ENCODE measurements at places on chromosomes 12 and 14.
A peak's percentile ranks its signal among the peaks of the same experiment; 100 is the strongest.

- H3K27ac ChIP-seq, result no peak overlapping the region
- no peaks in the 10 kb centered on the region for H3K27me3 ChIP-seq
- no peak overlapping the region for H3K4me3 ChIP-seq
- peak; percentile 10 for DNase-seq
- peaks cover 11% of the 10 kb centered on the region for H3K4me1 ChIP-seq
- H3K36me3 ChIP-seq, result no peaks in the 10 kb centered on the region
These were observed 13.9 kb downstream of the CKB start for GRCh38 chr14:103508521-103509329.

- H3K27me3 ChIP-seq, result no peaks in the 10 kb centered on the region
- no peak overlapping the region for H3K27ac ChIP-seq
- H3K4me1 ChIP-seq, result no peaks in the 10 kb centered on the region
- no peak overlapping the region for H3K4me3 ChIP-seq
These were observed 42.0 kb downstream of the GPHB5 start for GRCh38 chr14:63276492-63277342.

- peaks cover 10% of the 10 kb centered on the region for H3K4me1 ChIP-seq
- no peaks in the 10 kb centered on the region for H3K36me3 ChIP-seq
- peak overlapping the region; percentile 58 for H3K27ac ChIP-seq
- peak overlapping the region; percentile 67 for H3K4me3 ChIP-seq
These were observed 599 bp downstream of the PAPLN start for GRCh38 chr14:73237786-73238423.

GRCh38 chr12:101858361-101858760 lies 19.0 kb upstream of the DRAM1 start:
- DNase-seq, result no peak
- H3K27me3 ChIP-seq, result no peaks in the 10 kb centered on the region
- H3K4me1 ChIP-seq, result no peaks in the 10 kb centered on the region
- no peak overlapping the region for H3K27ac ChIP-seq
- H3K36me3 ChIP-seq, result no peaks in the 10 kb centered on the region

DNA sequence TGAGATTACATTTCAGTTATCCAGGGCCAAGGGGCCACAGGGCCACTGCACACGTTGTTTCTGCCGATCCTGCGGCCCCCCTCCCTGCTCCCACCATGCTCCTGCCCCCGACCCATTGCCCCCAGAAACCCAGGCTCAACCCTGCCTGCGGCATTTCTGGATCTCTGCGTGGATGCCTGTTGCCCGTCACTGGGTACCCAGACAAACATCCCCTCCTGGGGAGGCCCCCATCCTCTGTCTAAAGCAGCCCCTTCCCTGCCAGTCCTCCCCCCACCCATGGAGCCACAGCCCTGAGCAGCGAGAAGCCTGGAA lies 326.4 kb upstream of the SFSWAP start:
- H3K27ac ChIP-seq, result no peak overlapping the region
- H3K4me3 ChIP-seq, result no peak overlapping the region
- DNase-seq, result no peak
- H3K36me3 ChIP-seq, result no peaks in the 10 kb centered on the region
- H3K27me3 ChIP-seq, result no peaks in the 10 kb centered on the region
- H3K4me1 ChIP-seq, result no peaks in the 10 kb centered on the region

DNA sequence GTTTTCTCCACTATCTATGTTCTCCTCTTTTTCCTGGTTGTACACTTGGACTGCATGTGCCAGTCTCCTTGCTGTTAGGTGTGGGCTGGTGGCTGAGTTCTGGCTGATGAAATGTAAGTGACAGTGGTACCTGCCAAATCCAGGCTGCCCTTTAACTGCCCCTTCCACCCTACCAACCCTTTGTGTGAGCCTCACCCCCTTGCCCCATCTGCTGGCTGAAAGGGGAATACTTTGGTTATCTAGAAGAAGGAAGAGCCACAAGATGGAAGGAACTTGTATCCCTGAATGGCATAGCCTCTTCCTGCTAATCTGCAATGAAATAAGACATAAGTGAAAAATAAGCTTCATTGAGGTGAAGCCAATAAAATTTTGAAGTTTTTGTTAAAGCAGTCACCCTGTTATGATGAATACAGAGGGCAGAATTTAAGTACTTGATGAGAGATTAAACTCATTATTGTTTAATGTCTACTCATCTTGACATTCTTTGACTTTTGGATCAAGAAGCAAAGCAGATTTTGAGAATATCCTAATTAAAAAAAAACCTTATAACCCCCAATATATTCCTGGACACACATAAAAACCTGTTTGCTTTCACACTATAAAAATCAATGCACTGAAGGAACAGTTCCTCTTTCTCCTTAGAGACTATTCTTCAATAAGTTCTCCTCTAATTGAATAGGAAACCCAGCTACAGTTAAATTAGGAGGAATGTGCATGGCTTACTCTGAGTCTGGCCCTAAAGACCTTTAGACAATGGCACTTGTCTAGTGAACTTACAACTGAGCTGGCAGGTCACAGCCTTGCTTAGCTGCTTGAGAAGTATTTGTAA lies 262.6 kb upstream of the BTG1 start:
- no peaks in the 10 kb centered on the region for H3K36me3 ChIP-seq
- no peak overlapping the region for H3K27ac ChIP-seq
- DNase-seq, result no peak
- no peak overlapping the region for H3K4me3 ChIP-seq

- H3K4me3 ChIP-seq, result peak within 1 kb of the TSS; percentile 71
- H3K36me3 ChIP-seq, result no peaks in the 10 kb centered on the region
- H3K27ac ChIP-seq, result peak within 1 kb of the TSS; percentile 73
- no peak for DNase-seq
These were observed at the start of gene MTA1 for GRCh38 chr14:105419195-105420091. TSS of gene MTA1 (plus strand) at chr14:105419827. CDS start at chr14:105420036, 209 bp downstream.

DNA sequence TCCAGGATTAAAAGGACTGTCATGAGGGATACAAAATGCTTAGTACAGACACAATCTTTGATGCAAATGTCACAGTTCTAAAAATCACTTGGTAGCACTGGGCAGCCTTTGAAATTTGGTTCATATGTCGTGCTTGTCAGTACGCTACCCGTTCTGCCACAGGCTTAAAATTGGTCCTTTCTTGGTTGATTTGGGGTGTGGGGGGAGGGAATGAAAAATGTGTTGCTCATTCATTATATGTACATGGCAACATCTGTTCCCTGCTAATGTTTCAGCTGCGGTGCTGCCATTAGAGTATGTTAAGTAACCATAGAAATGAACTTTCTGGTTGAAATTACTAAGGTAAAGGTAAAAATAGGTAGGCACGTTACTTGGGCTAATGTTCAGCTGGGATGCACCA lies 155.4 kb upstream of the ARHGAP5 start:
- no peaks in the 10 kb centered on the region for H3K36me3 ChIP-seq
- no peak overlapping the region for H3K4me3 ChIP-seq
- no peak overlapping the region for H3K27ac ChIP-seq
- no peak for DNase-seq
- no peaks in the 10 kb centered on the region for H3K4me1 ChIP-seq

- H3K27me3 ChIP-seq, result no peaks in the 10 kb centered on the region
- DNase-seq, result no peak
- no peaks in the 10 kb centered on the region for H3K36me3 ChIP-seq
- no peak overlapping the region for H3K27ac ChIP-seq
- no peak overlapping the region for H3K4me3 ChIP-seq
These were observed 163.3 kb downstream of the PAWR start for GRCh38 chr12:79527473-79527872.

DNA sequence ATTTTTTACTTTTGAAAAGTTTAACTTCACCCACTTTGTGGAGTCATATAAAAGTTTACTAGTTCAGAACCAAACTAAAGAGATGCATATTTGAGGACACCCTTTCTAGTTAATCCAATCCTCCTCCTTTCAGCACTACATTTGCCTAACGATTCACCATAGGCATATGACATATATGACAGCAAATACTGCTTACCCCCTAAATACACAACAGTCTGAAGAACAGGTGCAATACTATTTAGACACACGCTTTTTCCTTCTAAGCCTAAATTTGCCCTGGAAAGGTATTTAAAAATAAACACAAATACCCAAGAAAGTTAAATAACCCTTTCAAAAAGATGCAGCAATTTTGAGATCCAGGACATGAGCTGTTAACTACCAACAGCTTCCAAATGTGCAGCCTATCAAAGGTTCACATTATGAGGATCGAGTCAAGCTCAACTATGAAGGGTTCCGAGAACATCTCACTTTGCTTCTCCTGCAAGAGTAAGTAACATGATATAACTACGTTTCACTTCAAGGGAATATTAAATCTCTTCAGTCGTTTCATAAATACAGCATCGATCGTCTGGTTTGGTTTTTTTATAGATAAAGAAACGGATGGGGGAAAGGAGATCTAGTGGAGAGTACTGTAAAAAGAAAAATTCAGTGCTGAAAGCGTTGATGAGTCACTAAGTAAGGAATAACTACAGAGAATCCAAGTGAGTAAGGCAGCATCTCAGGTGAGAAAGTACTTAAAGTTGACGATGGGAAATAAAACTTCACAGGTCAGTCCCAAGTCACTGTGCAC lies 677 bp upstream of the AP4S1 start:
- H3K27me3 ChIP-seq, result no peaks in the 10 kb centered on the region
- DNase-seq, result no peak
- H3K4me1 ChIP-seq, result peaks cover 3% of the 10 kb centered on the region
- H3K27ac ChIP-seq, result peak overlapping the region; percentile 100
- peak overlapping the region; percentile 95 for H3K4me3 ChIP-seq
- H3K36me3 ChIP-seq, result no peaks in the 10 kb centered on the region

GRCh38 chr12:23831739-23832138 lies 117.7 kb downstream of the SOX5 start:
- no peaks in the 10 kb centered on the region for H3K27me3 ChIP-seq
- H3K4me1 ChIP-seq, result no peaks in the 10 kb centered on the region
- H3K27ac ChIP-seq, result no peak overlapping the region
- H3K36me3 ChIP-seq, result no peaks in the 10 kb centered on the region

DNA sequence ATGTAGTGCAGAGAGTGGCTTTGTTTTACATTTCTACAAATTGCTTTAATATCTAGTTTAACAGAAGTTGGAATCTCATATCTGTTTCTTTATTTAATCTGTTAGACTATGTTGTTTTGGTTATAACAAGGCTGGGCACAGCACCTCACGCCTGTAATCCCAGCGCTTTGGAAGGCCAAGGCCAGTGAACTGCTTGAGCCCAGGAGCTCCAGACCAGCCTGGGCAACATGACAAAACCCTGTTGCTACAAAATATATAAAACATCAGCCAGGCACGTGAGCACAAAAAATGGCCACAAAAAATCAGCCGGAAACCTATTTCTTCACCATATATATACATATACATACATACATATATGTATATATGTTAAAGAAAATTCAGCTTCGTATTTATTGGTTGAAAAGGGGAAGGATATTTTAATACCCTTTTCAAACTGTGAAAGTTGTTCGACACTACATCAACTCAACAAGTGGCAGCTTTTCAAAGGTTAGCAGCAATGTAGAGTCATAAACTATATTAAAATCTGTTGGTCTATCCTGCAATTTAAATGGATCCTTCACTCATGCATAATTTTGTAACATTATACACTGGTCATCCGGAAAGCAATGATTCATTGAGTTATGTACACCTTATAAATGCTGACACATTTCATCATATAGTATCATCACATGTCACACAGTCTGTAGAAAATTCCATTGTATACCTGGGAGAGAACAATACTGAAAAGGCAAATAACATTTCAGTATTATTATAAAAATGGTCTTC lies 7.1 kb downstream of the NR2C1 start:
- H3K4me1 ChIP-seq, result no peaks in the 10 kb centered on the region
- H3K4me3 ChIP-seq, result no peak overlapping the region
- H3K36me3 ChIP-seq, result no peaks in the 10 kb centered on the region
- H3K27ac ChIP-seq, result no peak overlapping the region
- H3K27me3 ChIP-seq, result no peaks in the 10 kb centered on the region

- peaks cover 36% of the 10 kb centered on the region for H3K27me3 ChIP-seq
- no peaks in the 10 kb centered on the region for H3K36me3 ChIP-seq
- no peak for DNase-seq
- H3K4me1 ChIP-seq, result no peaks in the 10 kb centered on the region
These were observed at the start of gene PDZRN4 for GRCh38 chr12:41188058-41188840. TSS of gene PDZRN4 (plus strand) at chr12:41188320.

- H3K27ac ChIP-seq, result no peak overlapping the region
- H3K4me1 ChIP-seq, result no peaks in the 10 kb centered on the region
- no peaks in the 10 kb centered on the region for H3K27me3 ChIP-seq
- no peaks in the 10 kb centered on the region for H3K36me3 ChIP-seq
- no peak for DNase-seq
- H3K4me3 ChIP-seq, result no peak overlapping the region
These were observed 66.0 kb downstream of the NT5DC3 start for GRCh38 chr12:103774977-103775560.

- H3K27me3 ChIP-seq, result no peaks in the 10 kb centered on the region
- H3K36me3 ChIP-seq, result no peaks in the 10 kb centered on the region
- peak overlapping the region; percentile 67 for H3K4me3 ChIP-seq
- peaks cover 10% of the 10 kb centered on the region for H3K4me1 ChIP-seq
These were observed 1.1 kb downstream of the PAPLN start for GRCh38 chr14:73238424-73238852.

DNA sequence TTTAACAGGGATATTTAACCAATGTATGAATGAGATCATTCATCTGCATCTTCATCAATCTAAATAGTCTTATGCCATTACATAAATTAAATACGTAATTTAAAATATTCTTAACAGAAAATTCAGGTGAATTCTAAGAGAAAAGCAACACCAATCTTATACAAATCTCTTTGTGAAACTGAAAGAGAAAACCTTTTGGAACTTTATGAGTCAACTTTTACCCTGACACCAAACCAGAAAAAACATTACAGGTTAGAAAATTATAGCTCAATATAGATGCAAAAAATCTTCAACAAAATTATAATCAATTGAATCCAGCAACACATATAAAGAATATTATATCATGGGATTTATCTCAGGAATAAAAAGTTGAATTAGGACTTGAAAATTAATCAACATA lies 3.4 kb downstream of the GLIPR1L1 start:
- DNase-seq, result no peak
- no peak overlapping the region for H3K4me3 ChIP-seq
- H3K36me3 ChIP-seq, result peaks cover 4% of the 10 kb centered on the region
- H3K27me3 ChIP-seq, result no peaks in the 10 kb centered on the region

GRCh38 chr14:83290447-83290846 lies 1756.8 kb upstream of the SEL1L start:
- no peaks in the 10 kb centered on the region for H3K27me3 ChIP-seq
- DNase-seq, result no peak
- H3K4me3 ChIP-seq, result no peak overlapping the region
- no peaks in the 10 kb centered on the region for H3K4me1 ChIP-seq
- no peaks in the 10 kb centered on the region for H3K36me3 ChIP-seq

GRCh38 chr14:22386924-22387775 lies 201.9 kb downstream of the DAD1 start:
- H3K27me3 ChIP-seq, result no peaks in the 10 kb centered on the region
- H3K27ac ChIP-seq, result no peak overlapping the region
- H3K36me3 ChIP-seq, result no peaks in the 10 kb centered on the region
- no peak for DNase-seq

DNA sequence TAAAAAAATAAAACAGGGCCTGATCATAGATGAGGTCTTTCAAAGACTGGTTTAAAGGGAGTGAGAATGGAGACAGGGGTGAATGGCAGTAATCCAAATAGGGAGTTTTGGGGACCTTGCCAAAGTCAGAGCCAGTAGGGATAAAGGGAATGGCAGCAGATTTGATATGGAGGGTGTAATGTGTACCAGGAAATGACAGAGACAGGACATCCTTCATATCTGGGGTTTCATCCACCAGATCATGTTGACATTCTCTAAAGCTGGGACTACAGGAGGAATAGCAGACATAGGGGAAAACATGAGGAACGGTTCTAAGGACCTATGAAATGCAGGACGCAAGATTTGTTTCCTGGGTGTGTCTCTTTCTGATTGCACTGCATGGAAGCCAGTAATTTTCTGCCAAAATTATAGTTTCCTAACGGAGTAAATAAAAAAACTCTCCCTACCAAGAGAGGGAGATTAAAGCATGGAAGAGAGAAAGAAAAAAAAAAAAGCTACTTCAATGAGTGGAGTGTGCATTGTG lies 169.9 kb downstream of the PRKD1 start:
- no peaks in the 10 kb centered on the region for H3K4me1 ChIP-seq
- no peak for DNase-seq
- H3K4me3 ChIP-seq, result no peak overlapping the region
- H3K27ac ChIP-seq, result no peak overlapping the region
- no peaks in the 10 kb centered on the region for H3K27me3 ChIP-seq
- no peaks in the 10 kb centered on the region for H3K36me3 ChIP-seq

Measured in breast epithelium (tissue), 4 donors.